Naive B cell (primary cell): ENCODE measurements at places on chromosomes 5 and 9.

- no peaks in the 10 kb centered on the region for H3K36me3 ChIP-seq
- H3K4me1 ChIP-seq = peaks cover 3% of the 10 kb centered on the region
- DNase-seq = no peak
- H3K27me3 ChIP-seq = peaks cover 17% of the 10 kb centered on the region
- H3K4me3 ChIP-seq = no peak overlapping the region
- H3K27ac ChIP-seq = no peak overlapping the region
Measured at GRCh38 chr9:81549500-81550206, 139.7 kb downstream of the TLE1 start.

GRCh38 chr9:98983295-98984268, 39.9 kb downstream of the COL15A1 start:
- no peak overlapping the region for H3K4me3 ChIP-seq
- no peak overlapping the region for H3K27ac ChIP-seq
- no peak for DNase-seq
- no peaks in the 10 kb centered on the region for H3K36me3 ChIP-seq

DNA sequence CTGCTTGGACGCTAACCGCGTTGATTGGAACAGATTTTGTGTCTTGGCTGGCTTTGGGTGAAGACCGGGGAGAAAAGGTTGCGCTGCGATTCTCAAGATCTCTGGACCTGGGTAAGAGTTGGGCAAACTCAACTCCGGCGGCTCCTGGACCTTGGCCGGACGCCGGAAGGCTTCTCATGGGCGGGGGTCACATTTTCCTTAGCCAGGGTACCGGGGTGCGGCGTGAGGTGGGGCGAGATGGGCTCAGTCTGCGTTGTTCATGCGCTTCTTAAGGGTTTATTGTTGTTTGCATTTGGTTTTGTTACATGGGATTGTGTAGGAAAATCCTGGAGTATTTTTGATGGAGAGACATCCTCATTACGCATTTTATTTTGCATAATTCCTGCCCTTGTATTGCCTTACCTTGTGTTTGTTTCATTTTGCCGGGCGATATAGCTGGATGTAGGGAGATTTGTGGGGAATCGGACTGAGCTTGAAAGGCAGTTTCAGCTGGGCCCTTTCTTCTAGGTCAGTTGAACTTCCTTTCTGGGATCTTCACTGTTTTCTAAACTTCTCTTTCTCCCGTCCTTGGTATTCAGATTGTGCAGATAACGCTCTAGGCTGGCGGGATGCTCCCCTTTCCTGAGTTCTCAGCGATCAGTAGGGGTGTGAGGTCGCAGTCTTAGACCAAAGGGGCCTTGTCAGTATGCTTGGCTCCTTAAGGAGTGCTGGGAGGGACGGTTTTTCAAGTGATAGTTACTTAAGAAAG, 524 bp downstream of the MEGF10 start:
- peaks cover 10% of the 10 kb centered on the region for H3K4me1 ChIP-seq
- H3K4me3 ChIP-seq = peak overlapping the region; percentile 69
- no peak overlapping the region for H3K27ac ChIP-seq
- H3K27me3 ChIP-seq = peaks cover 77% of the 10 kb centered on the region
- no peak for DNase-seq

DNA sequence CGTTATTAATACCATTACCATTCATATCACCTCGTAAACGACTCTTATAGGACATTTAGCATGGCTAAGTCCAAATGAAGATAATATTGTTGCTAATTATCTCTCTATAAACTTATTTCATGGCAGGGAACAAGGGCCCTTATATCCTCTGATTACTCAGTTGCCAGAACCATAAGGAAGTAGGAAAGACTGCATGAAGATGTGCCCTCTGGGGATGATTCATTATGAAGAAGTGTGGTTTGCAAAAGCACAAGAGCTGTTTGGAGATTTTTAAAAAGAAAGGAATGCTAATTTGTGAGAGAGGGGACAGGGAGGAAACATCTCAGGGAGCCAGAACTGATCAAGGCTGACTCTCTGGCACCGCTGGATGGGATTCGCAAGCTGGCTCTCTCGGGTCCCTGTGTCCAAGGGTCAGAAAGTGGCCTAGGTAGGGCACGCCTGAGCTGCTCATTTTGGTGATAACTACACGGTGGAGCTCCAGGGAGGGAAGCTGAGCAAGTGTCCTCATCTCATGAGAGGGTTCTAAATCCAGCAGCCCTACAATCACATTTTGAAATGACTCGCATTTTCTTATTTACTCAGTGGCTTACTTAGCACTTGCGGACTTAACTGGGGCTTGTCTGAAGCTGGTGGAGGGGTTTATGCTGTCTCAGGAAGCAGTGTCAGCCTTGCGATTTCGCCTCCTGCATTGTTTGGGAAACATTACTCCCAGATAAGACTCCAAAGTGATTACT, 136.8 kb downstream of the C5orf15 start:
- H3K4me1 ChIP-seq = peaks cover 40% of the 10 kb centered on the region
- no peaks in the 10 kb centered on the region for H3K27me3 ChIP-seq
- H3K4me3 ChIP-seq = no peak overlapping the region
- no peak for DNase-seq
- H3K27ac ChIP-seq = no peak overlapping the region
- H3K36me3 ChIP-seq = no peaks in the 10 kb centered on the region

DNA sequence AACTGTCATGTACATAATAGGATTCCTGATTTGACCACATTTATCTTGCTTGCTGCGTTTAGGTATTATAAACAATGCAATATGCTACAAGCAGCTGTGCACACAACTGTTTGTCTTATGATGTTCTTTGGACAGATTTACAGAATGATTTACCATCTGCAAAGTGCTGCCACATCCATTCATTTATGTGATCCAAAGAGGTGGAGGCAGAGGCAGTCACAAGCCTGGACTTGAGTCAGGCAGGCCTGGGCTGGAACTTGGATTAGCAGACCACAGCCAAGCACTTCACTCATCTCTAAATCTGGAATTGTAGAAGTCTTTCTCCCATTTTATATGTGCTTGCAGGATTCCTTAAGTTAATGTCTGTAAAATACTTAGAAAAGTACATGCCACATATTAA, 149.0 kb downstream of the INSYN2B start:
- no peak overlapping the region for H3K27ac ChIP-seq
- DNase-seq = no peak
- no peaks in the 10 kb centered on the region for H3K27me3 ChIP-seq
- H3K4me1 ChIP-seq = peaks cover 5% of the 10 kb centered on the region
- no peak overlapping the region for H3K4me3 ChIP-seq

GRCh38 chr5:66967102-66967501, 229.5 kb downstream of the CD180 start:
- no peaks in the 10 kb centered on the region for H3K36me3 ChIP-seq
- H3K4me3 ChIP-seq = no peak overlapping the region
- H3K27me3 ChIP-seq = peaks cover 9% of the 10 kb centered on the region
- DNase-seq = no peak
- H3K27ac ChIP-seq = no peak overlapping the region

GRCh38 chr9:14863402-14863801, 46.8 kb downstream of the FREM1 start:
- no peak overlapping the region for H3K4me3 ChIP-seq
- no peak for DNase-seq
- H3K27ac ChIP-seq = no peak overlapping the region
- H3K27me3 ChIP-seq = no peaks in the 10 kb centered on the region

- H3K36me3 ChIP-seq = no peaks in the 10 kb centered on the region
- H3K4me3 ChIP-seq = peak overlapping the region; percentile 17
- H3K4me1 ChIP-seq = peaks cover 37% of the 10 kb centered on the region
Measured at GRCh38 chr5:14812166-14812565, 59.4 kb downstream of the ANKH start.

DNA sequence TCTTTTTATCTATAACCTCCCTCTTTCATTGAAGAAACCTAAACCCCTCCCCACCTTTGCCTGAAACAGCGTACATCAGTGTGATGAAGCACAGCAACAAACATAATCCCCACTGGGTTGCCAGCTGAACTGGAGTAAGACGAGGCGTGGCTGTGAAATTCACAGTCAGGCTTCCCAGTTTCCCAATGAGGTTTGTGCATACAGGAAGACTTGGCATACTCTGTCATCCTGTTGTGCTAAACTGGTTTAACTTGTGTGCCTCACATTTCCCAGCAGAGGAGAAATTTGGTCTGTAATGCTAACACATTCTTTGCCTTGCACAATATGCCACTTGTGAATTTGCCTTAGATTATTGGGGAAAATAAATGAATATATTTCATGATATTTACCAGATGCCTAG, 121.5 kb downstream of the SV2C start:
- H3K4me1 ChIP-seq = no peaks in the 10 kb centered on the region
- DNase-seq = no peak
- H3K27ac ChIP-seq = no peak overlapping the region

DNA sequence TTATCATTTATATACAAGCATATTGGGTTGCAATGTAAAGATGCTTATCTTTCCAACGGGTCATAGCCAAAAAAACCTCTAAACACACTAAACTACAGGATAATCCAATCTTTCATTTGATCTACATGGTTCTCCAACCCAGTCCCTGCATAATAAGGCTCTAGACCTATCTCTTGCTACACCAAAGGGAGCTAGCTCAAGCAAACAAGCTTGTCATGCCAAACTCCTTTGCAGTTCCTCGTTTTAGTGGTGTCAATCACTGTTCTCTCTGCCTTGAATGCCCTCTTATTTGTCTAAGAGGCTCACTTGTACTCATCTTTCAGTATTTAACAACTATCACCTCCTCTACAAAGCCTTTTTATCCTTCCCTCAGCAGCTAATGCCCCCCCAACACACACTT, 5.6 kb downstream of the HOMER1 start:
- H3K27ac ChIP-seq = no peak overlapping the region
- no peak overlapping the region for H3K4me3 ChIP-seq
- peaks cover 42% of the 10 kb centered on the region for H3K27me3 ChIP-seq
- no peaks in the 10 kb centered on the region for H3K36me3 ChIP-seq
- peaks cover 9% of the 10 kb centered on the region for H3K4me1 ChIP-seq

DNA sequence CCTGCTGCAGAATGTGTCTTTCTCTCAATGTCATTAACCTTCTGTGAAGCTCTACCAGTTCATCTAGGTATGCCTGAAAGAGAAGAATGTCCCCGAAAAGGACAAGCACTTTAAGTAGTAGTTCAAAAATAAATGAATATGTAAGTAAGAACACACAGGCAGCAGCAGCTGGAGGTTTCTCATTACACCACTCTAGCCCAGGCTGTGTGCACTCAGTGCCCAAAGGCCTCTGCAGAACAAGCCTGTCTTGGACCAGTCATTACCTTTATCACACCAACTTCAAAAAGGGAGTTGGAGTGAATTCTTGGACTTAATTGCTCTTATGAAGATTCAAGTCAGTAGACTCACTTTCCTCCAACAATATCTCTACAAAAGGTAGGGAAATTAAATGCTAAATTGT, 268.8 kb downstream of the MLLT3 start:
- H3K4me3 ChIP-seq = no peak overlapping the region
- no peaks in the 10 kb centered on the region for H3K36me3 ChIP-seq
- DNase-seq = no peak
- no peaks in the 10 kb centered on the region for H3K4me1 ChIP-seq

DNA sequence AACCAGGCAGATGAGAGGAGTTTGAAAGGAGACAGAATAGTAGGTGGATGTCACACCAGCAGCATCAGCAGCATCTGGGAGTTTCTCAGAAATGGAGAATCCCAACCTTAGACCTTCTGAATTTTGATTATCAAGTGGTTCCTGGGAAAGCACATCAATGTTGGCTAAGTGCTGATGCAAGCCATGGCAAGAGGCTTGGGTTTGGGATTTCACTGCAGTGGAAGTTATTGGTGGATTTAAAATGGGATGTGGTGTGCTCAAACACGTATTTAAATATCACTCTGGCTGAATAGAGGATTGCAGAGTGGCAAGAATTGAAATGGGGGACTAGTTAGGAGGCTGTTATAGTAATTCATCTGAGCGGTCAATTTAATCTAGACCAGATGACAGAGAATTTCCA, 387.8 kb upstream of the WWC1 start:
- H3K27me3 ChIP-seq = no peaks in the 10 kb centered on the region
- H3K4me3 ChIP-seq = no peak overlapping the region
- no peaks in the 10 kb centered on the region for H3K4me1 ChIP-seq
- H3K27ac ChIP-seq = no peak overlapping the region
- H3K36me3 ChIP-seq = no peaks in the 10 kb centered on the region
- no peak for DNase-seq

- H3K36me3 ChIP-seq = no peaks in the 10 kb centered on the region
- H3K4me1 ChIP-seq = no peaks in the 10 kb centered on the region
- no peak overlapping the region for H3K27ac ChIP-seq
- no peak for DNase-seq
Measured at GRCh38 chr9:13588151-13589033, 308.9 kb upstream of the MPDZ start.

- DNase-seq = no peak
- H3K27me3 ChIP-seq = peaks cover 33% of the 10 kb centered on the region
- no peak overlapping the region for H3K27ac ChIP-seq
Measured at GRCh38 chr5:73709536-73710129, 83.6 kb downstream of the ARHGEF28 start.

DNA sequence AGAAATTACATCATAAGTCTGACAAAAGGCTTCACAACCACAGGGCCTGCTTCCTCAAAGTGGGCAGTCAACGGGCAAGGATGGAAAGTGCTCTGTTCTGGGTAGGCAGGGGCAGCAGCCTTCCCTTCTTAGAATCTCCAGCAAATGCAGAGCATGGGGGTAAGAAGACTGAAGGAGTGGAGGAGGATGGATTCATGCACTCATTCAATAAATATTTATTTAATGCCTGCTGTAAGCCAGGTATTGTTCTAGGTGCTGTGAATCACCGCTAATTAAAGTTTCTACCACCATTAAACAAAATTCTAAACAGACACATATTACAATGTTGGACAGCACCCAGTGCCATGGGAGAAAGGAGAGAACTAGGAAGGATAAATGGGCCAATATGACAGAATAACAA, 195.6 kb downstream of the ELAVL2 start:
- no peak overlapping the region for H3K27ac ChIP-seq
- H3K4me1 ChIP-seq = no peaks in the 10 kb centered on the region
- H3K36me3 ChIP-seq = no peaks in the 10 kb centered on the region

DNA sequence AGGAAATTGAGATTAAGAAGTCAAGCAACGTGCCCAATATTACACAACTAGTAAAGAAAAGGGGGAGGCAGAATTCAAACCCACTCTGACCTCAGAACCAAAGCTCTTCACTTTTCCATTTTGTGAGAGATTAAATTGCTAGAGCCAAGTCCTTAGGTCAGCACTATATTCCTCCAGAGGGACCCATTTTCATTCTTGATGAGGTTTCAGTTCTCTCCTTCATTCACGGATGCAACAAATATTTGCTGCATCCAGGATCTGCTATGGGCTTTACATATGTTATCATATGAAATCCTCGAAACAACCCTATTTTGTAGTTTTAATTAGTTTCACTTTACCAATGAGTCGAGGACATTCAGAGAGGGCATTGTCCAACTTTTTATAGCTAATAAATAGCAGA, 239.2 kb downstream of the EFNA5 start:
- H3K36me3 ChIP-seq = no peaks in the 10 kb centered on the region
- H3K27me3 ChIP-seq = no peaks in the 10 kb centered on the region
- no peaks in the 10 kb centered on the region for H3K4me1 ChIP-seq
- H3K27ac ChIP-seq = no peak overlapping the region
- DNase-seq = no peak

GRCh38 chr5:147697380-147697779, 85.1 kb downstream of the JAKMIP2 start:
- no peak overlapping the region for H3K27ac ChIP-seq
- no peak overlapping the region for H3K4me3 ChIP-seq
- peaks cover 5% of the 10 kb centered on the region for H3K27me3 ChIP-seq
- DNase-seq = no peak
- peaks cover 32% of the 10 kb centered on the region for H3K36me3 ChIP-seq

- no peak for DNase-seq
- H3K4me3 ChIP-seq = peak overlapping the region; percentile 67
- H3K4me1 ChIP-seq = peaks cover 5% of the 10 kb centered on the region
Measured at GRCh38 chr5:81006947-81007636, 46.9 kb downstream of the RASGRF2 start.
